ENCODE measurements at places on chromosomes 1 and 21. TPM values are rescaled to one million over a fixed set of nuclear protein-coding genes. Genes with fewer than 3 reads are reported as not detected.

GRCh38 chr1:241451956-241452355, 67.6 kb downstream of the FH start:
- no peak for DNase-seq

DNA sequence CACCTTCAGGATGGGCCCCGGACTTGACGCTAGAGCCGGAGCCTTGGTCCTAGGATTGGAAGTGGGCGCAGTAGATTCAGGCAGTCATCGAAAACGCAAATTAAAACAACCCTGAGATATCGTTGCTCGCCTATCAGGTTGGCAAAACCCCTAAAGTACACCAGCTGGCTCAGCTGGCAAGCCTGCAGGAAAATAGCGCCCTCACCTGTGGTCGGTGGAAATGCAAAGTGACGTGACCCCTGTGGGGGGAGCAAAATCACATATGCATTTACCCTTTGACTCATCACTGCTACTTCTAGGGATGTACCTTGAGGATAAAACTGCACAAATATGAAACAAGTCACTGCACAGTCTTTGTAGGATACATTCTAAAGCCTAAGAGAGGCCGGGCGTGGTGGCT, 170.3 kb upstream of the TMEM51 start:
- no peak for DNase-seq

DNA sequence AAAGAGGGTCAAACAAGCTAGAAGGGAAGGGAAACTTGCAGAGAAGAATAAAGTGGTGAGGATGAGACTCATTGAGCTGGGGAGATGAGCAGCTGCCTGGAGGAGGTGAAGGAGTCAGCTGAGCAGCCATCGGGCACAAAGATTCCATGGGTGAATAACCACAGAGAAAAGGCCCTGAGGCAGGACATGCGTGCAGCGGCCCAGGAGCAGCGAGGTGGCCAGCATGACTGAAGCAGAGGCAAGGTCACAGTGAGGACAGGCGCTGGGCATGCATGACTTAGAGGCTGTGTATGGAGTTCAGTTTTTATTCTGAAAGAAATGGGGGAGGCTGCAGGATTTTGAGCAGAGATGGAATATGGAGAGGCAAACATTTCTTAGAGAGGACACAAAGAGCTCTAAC, 24.9 kb downstream of the OLFML2B start:
- DNase-seq = peak; percentile 66

The NBPF10 gene
- 0.54 TPM for total RNA-seq

DNA sequence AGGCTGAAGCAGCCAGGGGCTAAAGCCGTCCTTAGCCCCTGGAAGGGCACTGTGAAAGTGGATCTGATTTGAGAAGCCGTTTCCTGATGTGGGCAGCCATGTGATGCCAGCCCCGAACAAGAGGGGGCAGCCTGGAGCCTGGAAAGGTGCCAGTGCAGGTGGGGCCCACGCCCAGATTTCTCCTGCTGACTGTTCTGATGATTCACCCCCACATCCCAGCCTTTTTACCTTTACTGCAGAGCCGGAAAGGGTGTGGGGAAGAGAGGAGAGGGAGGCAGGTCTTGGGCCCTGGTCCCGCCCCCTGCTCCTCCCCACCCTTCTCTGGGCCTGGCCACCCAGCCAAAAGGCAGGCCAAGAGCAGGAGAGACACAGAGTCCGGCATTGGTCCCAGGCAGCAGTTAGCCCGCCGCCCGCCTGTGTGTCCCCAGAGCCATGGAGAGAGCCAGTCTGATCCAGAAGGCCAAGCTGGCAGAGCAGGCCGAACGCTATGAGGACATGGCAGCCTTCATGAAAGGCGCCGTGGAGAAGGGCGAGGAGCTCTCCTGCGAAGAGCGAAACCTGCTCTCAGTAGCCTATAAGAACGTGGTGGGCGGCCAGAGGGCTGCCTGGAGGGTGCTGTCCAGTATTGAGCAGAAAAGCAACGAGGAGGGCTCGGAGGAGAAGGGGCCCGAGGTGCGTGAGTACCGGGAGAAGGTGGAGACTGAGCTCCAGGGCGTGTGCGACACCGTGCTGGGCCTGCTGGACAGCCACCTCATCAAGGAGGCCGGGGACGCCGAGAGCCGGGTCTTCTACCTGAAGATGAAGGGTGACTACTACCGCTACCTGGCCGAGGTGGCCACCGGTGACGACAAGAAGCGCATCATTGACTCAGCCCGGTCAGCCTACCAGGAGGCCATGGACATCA, at the start of gene SFN:
SFN (plus strand) TSS at position 369 of the 904 bp plus-strand sequence; CDS start at position 433, 64 bp downstream.
- DNase-seq = peak; percentile 72

The KRTAP20-1 gene
- not detected for total RNA-seq
